Common myeloid progenitor, CD34-positive (primary cell): ENCODE measurements at places on chromosomes 3 and 15.

GRCh38 chr3:132268956-132269355, 48.3 kb upstream of the ACP3 start:
- no peak overlapping the region for H3K27ac ChIP-seq
- peak; percentile 61 for DNase-seq
- H3K27me3 ChIP-seq, result no peaks in the 10 kb centered on the region
- no peak overlapping the region for H3K4me3 ChIP-seq
- no peaks in the 10 kb centered on the region for H3K4me1 ChIP-seq

GRCh38 chr3:52388348-52388821, 56.5 kb downstream of the SEMA3G start:
- no peaks in the 10 kb centered on the region for H3K4me1 ChIP-seq
- H3K27ac ChIP-seq, result no peak overlapping the region
- H3K36me3 ChIP-seq, result no peaks in the 10 kb centered on the region
- H3K4me3 ChIP-seq, result no peak overlapping the region
- no peak for DNase-seq
- H3K27me3 ChIP-seq, result no peaks in the 10 kb centered on the region

GRCh38 chr15:32131803-32132202, 101.5 kb downstream of the CHRNA7 start:
- no peak overlapping the region for H3K27ac ChIP-seq
- H3K4me1 ChIP-seq, result no peaks in the 10 kb centered on the region
- H3K4me3 ChIP-seq, result no peak overlapping the region
- H3K36me3 ChIP-seq, result no peaks in the 10 kb centered on the region

DNA sequence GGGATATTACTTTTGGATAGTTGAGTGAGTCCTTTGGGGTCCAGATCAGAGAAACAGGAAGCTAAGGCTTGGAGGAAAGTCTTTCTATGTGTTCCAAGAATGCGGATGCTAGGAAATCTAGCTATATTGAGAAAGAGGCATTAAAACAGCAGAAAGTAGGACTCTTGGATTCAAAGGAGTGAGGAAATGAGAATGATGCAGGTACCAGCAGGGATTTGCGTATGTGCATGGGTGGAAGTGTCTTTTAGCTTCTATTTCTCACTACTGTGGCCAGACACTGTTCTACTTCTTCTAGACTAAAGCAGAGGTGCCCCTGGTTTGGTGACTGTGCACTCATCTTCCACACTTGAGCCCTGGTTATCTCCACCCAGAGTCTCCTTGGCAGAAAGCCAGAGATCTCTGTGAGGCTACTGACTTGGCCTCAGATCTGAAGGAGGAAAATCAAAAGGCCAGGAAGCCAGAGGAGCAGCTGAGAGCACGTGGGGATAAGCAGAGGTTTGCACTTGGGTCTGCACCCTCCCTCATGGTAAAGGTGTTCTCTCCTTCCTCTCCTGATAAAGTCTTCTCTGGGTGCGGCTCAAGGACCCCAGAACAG, 44.3 kb downstream of the ATP2B2 start:
- H3K36me3 ChIP-seq, result no peaks in the 10 kb centered on the region
- DNase-seq, result no peak
- H3K27ac ChIP-seq, result no peak overlapping the region
- no peaks in the 10 kb centered on the region for H3K4me1 ChIP-seq
- no peaks in the 10 kb centered on the region for H3K27me3 ChIP-seq

DNA sequence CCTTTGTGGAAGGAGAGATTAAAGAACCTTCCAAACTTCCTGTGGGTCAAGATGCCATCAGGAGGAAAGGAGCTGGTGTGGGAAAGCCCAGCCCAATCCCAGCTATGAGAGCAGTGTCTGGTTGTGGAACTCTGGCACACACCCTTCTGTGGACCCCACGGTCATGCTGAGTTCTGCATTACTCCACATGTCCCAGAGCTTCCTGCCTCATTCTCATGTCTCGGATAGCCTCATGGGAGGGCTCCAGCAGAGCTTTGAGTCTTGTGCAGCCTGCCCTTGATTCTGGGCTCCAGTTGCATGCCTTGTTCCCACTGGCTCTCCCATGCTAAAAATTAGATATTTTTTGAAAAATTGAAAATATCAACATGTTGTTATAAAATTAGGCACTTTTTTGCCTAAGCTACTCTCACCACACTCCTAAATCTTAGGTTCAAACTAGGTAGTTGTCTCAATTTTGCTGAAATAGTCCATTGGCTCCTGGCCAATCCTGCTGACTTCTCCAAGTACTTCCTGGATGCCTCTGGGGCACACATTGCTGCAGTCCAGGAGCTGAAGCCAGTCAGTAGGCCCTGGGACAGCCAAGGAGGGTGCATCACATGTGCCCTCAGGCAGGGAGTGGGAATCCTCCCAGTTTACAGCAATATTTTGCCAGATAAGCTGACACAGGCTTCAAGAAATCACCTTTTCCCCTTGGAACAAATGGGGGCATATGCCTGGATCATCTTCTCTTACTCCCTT, 144.3 kb downstream of the EEFSEC start:
- DNase-seq, result peak; percentile 13
- H3K4me3 ChIP-seq, result no peak overlapping the region
- no peaks in the 10 kb centered on the region for H3K27me3 ChIP-seq
- peaks cover 2% of the 10 kb centered on the region for H3K36me3 ChIP-seq

- H3K27ac ChIP-seq, result no peak overlapping the region
- H3K27me3 ChIP-seq, result no peaks in the 10 kb centered on the region
- H3K36me3 ChIP-seq, result no peaks in the 10 kb centered on the region
- no peak for DNase-seq
These were observed 51.8 kb downstream of the FMN1 start for GRCh38 chr15:33142708-33143107.

DNA sequence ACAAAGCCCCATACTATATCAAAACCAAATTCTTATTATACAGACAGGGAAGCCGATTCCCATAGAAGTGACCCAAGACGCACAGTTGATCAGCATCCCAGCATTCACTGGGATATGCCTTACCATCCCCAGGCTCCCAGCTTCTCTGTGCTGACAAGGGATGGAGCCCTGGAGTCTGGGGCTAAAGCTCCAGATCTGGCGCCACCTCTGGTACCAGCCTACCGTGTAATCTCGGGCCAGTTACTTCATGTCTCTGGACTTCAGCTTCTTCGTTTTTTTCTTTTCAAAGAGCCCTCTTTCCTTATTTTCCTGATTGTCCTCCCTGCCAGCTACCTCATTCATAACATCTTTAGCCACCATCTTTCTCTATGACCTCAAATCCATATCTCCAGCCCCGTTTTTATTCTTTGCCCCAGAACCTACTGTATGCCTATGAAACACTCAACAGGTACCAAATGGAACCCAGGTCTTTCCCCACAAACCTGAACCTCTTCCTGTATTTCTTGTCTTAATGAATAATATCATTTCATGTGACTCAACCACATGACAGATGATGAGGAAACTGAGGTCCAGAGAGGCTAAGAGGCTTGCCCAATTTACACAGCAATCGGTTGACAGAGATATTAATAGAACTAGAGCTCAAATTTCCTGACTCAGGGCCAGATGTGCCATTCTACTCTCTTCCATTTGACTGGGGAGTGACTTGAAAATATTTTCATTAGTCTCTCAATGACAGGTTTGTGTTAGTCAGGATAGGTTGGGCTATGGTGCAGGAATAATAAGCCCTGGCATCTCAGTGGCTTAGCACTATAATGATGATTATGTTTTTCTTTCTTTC, 85.4 kb upstream of the TLE3 start:
- H3K27me3 ChIP-seq, result no peaks in the 10 kb centered on the region
- no peak overlapping the region for H3K4me3 ChIP-seq
- H3K4me1 ChIP-seq, result peaks cover 4% of the 10 kb centered on the region
- no peak overlapping the region for H3K27ac ChIP-seq
- no peak for DNase-seq
- H3K36me3 ChIP-seq, result no peaks in the 10 kb centered on the region

GRCh38 chr3:5226783-5227182, 39.3 kb downstream of the EDEM1 start:
- no peaks in the 10 kb centered on the region for H3K4me1 ChIP-seq
- no peak overlapping the region for H3K27ac ChIP-seq
- H3K27me3 ChIP-seq, result no peaks in the 10 kb centered on the region
- no peak overlapping the region for H3K4me3 ChIP-seq

- no peak overlapping the region for H3K27ac ChIP-seq
- H3K4me1 ChIP-seq, result no peaks in the 10 kb centered on the region
- no peaks in the 10 kb centered on the region for H3K27me3 ChIP-seq
- H3K36me3 ChIP-seq, result no peaks in the 10 kb centered on the region
- H3K4me3 ChIP-seq, result no peak overlapping the region
These were observed 58.3 kb upstream of the CFAP20DC start for GRCh38 chr3:59107856-59108815.

DNA sequence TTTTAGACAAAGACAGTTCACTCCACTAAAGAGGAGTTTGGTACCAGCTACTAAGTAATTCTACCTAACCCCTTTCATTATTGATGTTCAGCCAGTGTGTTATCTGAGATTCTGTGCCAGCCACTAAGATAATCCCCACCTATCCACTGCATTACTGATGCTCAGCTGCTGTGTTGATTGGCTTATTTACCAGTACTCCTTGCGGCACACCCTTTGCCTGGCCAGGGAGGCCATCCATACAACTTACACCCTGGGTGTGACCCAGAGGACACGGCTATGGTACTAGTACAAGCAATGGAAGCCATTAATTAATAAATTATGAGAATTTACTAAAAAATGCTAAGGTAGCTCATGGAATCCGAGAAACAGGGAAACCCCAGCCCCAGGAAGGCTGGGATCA, 290.7 kb upstream of the CTNNB1 start:
- no peaks in the 10 kb centered on the region for H3K36me3 ChIP-seq
- no peaks in the 10 kb centered on the region for H3K4me1 ChIP-seq
- no peak for DNase-seq
- H3K4me3 ChIP-seq, result no peak overlapping the region
- no peaks in the 10 kb centered on the region for H3K27me3 ChIP-seq
- H3K27ac ChIP-seq, result no peak overlapping the region

GRCh38 chr15:58269455-58270414, 131.6 kb downstream of the AQP9 start:
- H3K27ac ChIP-seq, result no peak overlapping the region
- no peak overlapping the region for H3K4me3 ChIP-seq
- peak; percentile 72 for DNase-seq
- no peaks in the 10 kb centered on the region for H3K4me1 ChIP-seq
- H3K27me3 ChIP-seq, result no peaks in the 10 kb centered on the region

- no peak overlapping the region for H3K4me3 ChIP-seq
- H3K27me3 ChIP-seq, result peaks cover 26% of the 10 kb centered on the region
- no peaks in the 10 kb centered on the region for H3K36me3 ChIP-seq
These were observed 2.7 kb upstream of the AMOTL2 start for GRCh38 chr3:134376786-134377426.

DNA sequence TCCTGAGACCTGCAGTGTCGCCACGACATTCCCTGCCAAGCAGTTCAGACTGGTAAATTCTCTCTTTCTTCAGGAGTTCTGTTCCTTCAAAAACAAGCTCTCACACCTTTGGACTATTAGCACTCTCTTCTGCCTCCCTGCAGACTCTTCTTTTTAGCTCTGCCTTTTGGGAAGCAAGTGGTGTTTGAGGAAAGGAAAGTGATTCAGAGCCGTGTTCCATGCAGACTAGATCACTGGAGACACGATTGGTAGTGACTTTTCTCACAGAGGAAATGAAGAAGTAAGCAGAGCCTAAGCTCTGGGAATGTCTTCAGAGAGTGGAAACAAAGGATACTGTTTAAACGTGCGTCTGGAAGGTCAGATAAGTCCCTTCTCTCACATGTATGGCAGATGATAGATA, 270.6 kb upstream of the TPRG1 start:
- no peak overlapping the region for H3K4me3 ChIP-seq
- no peak for DNase-seq
- no peaks in the 10 kb centered on the region for H3K36me3 ChIP-seq
- no peaks in the 10 kb centered on the region for H3K4me1 ChIP-seq

DNA sequence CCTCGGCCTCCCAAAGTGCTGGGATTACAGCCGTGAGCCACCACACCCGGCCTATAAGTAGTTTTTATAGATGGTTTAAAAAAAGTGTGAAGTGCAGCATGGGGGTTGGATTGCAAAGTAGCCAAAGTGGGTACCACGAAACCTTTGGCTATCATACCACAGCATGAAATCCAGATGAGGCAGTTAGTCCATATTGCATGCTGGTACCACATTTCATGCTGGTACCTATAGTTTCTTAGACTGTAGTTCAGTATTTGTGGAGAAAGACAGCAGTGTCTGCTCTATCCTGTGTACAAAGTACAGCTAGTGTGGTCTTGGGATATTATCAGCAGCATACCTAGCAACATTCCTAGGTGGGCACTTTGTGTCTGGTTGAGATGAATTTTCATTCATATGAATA, 11.8 kb downstream of the ZNF609 start:
- DNase-seq, result no peak
- H3K27ac ChIP-seq, result no peak overlapping the region
- H3K36me3 ChIP-seq, result peaks cover 15% of the 10 kb centered on the region
